LHCN-M2 (cell line): ENCODE measurements at places on chromosomes 1 and 21. TPM values are rescaled to one million over a fixed set of nuclear protein-coding genes. Genes with fewer than 3 reads are reported as not detected.

MAP3K21 gene
- under 0.01 TPM in 1 of 2 replicates, not detected in the other for total RNA-seq

TSPEAR gene
- total RNA-seq, result not detected in 2 replicates

MRPL20 gene
- total RNA-seq, result 126 and 134 TPM in 2 replicates

FCGR3B gene
- total RNA-seq, result not detected in 2 replicates

MR1 gene
- total RNA-seq, result 16.5 and 16.9 TPM in 2 replicates

MTOR gene
- 36.3 and 36.4 TPM in 2 replicates for total RNA-seq

DNA sequence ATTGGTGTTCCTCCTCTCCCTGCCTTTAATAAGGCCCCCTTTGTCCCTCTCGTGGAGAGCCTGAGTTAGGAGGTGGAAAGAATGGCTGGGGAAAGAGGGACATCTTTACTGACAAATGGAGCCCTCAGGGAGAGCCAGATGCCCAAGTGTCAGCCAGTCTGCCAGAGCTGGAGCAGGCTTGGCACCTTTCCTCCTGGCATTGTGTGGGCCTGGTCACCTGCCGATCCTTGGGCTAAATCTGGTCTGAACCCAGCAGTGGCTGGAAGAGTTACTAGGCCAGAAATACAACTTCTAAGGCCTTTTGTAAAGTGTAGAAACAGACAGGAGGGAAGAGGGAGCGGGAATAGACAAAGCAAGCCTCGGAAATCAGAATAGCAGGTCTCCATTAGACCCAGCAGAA lies 24.9 kb downstream of the VANGL1 start:
- no peak for DNase-seq

GRCh38 chr21:31366825-31367224 lies 22.8 kb upstream of the TIAM1 start:
- DNase-seq, result peak; percentile 90

GRCh38 chr1:87392248-87393192 lies 63.8 kb downstream of the LMO4 start:
- peak; percentile 33 for DNase-seq

DNA sequence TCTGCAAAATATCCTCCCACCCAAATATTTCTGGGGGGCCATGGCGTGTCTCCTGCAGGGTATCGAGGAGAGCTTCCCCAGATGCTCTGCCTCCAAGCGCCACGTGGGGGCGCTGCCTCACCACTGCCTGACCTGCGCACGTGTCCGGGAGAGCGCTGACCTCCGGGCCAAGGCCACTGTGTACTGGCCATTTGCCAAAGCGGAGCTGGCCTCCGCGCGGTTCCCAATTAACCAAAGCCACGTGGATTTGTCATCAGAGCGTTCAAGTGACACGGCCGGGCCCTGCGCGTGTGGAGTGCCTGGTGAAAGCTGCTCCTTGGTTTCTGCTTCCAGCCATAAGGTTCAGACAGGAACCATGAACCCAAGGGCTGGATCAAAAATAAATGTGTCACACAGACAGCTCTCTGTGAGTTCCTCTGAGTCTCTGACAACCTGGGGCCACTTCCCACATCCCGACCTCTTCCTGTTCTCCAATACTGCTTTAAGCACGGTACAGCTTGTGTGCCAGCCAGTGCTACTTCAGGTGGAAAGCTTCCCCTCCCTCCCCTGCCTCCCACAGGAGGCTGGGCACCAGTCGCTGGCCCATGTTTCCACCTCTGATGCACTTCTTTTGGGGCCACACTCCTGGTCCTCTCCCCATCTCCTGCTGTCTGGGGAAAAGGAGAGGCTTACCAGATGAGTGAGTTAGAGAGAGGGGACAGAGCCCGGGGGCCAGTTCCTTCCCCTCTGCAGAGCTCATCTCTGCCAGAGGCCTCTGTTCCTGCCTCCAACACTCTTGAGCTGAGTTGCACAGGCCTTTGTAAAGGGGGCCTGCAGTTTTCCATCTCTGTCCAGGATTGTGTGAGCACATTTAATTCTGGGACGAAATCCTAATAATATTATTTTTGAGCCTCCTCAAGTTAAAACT lies 26.1 kb downstream of the ZP4 start:
- DNase-seq, result peak; percentile 39

GRCh38 chr1:71339238-71339637 lies 258.4 kb upstream of the ZRANB2 start:
- DNase-seq, result peak; percentile 34

DNA sequence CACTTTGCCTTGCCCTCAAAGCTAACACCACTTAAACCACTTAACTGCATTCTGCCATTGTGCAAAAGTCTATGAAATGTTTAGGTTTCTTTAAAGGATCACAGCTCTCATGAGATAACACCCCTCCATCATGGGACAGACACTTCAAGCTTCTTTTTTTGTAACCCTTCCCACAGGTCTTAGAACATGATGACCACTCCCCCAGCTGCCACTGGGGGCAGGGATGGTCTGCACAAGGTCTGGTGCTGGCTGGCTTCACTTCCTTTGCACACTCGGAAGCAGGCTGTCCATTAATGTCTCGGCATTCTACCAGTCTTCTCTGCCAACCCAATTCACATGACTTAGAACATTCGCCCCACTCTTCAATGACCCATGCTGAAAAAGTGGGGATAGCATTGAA lies 7.7 kb downstream of the ADAMTS1 start:
- peak; percentile 11 for DNase-seq

GRCh38 chr1:85085417-85085816 lies 37.1 kb upstream of the MCOLN3 start:
- no peak for DNase-seq

- DNase-seq, result peak; percentile 62
Measured at GRCh38 chr1:74650561-74650960, 23.0 kb downstream of the ERICH3 start.

GRCh38 chr1:218739426-218739825 lies 394.3 kb downstream of the TGFB2 start:
- peak; percentile 66 for DNase-seq

DNA sequence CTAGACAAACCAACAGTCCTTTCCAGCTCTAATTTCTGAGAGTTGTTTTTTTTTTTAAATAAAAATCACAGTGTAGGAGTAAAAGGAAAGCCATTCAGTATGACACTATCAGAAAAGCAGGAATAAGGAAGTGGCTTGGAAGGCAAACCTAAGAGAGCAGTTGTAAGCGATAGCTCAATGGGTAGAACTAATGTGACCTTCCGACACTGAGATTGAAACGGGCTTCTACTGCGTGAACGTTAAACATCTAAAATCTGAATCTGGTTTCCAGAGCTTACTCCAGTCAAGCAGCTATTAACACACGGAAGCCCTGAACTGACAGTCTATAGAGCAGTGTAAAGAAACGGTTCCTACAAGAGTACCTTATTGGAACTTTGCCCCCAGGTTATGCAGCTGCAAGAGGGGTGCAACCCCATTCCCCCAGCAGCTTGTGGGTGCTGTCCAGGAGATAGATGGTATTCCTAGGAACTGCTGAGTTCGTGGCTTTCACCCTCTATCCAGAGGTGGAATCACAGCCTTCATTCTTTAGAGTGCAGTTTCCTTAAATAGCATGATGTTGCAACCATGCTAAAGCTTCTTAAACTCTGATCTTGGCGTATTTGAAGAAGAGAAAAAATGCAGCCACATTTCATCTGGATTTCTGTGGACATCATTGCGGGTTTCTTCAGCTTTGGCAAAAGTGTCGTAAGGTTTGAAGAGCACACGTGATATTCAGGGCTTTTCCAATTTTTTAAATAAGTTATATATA lies 3.3 kb upstream of the IRF2BP2 start:
- DNase-seq, result peak; percentile 69

DNA sequence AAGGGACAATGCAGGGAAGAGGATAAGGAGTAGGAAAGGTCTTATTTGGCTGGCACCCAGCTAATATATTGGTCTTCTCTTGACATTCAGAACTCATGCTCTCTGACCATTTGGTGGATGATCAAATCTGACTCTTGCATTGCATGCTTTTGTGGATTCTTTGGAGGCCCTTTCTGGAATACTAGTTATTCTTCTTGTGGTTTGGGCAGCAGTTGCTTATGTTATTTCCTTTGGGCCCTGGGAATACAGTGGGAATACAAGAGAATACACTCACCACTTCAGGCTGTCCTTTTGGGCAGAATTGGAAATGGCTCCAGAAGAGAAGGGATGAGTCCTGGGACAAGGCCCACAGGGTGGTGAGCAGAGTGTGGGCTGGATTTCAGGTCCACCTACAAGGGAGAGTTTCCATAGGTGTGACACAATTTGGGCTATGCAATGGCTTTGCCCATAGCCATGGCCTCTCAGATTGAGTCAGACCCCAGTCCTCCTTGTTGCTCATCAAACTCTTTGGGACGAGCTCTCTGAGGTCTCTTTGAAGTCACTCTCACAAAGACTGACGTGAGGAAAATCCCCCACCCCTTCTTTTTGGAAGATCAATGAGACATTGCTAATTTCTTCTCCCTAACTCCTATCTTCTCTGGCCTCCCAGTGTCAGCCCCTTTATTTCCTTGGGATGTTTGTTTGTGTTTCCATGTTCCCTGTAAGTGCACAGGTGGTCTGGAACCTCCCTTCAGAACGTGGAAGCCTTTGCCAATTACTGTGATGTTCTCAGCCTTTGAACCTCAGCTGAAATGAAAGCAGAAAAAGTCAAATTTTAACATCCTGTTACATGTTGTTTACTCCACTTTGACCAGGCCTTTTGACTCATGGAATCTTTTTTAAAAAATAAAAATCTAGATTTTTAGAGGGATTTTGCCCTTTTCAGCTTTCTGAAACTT lies 19.4 kb downstream of the HSD11B1 start:
- DNase-seq, result peak; percentile 28

GRCh38 chr1:121418369-121419049 lies 233.7 kb downstream of the SRGAP2C start:
- DNase-seq, result no peak

DNA sequence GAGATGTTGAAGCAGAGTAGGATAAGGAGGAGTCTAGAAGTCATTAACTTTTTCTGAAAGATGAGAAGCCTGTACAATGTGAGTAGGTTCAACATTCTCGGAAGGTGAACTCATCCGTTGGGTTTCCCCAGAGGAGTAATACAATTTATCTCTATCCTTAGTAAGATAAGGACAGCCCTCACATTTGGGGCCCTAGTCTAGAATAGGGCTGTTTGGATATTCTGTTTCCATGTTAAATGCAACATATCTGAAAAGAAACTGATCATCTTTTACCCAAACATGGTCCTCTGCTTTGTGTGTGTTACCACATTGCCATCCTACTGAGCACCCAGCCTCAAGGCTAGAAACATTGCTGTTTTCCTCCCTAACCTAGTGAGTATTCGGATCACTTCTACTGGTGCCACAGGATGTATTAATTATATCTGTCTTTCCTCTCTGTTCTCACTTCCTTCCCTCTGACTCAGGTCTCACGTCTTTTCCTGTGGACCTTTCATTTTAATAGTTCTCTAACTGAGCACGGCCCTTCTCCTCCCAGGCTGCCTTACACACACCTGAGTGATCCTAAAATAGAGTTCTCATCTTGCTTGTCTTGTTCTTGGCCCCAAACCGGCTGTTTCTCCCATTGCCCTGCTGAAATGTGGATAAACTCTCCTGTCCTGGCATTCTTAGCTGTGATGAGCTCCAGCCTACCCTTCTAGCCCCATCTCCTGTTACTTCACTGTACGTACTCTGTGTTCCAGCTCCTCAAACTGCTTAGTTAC lies 91.7 kb downstream of the CDC14A start:
- no peak for DNase-seq

DNA sequence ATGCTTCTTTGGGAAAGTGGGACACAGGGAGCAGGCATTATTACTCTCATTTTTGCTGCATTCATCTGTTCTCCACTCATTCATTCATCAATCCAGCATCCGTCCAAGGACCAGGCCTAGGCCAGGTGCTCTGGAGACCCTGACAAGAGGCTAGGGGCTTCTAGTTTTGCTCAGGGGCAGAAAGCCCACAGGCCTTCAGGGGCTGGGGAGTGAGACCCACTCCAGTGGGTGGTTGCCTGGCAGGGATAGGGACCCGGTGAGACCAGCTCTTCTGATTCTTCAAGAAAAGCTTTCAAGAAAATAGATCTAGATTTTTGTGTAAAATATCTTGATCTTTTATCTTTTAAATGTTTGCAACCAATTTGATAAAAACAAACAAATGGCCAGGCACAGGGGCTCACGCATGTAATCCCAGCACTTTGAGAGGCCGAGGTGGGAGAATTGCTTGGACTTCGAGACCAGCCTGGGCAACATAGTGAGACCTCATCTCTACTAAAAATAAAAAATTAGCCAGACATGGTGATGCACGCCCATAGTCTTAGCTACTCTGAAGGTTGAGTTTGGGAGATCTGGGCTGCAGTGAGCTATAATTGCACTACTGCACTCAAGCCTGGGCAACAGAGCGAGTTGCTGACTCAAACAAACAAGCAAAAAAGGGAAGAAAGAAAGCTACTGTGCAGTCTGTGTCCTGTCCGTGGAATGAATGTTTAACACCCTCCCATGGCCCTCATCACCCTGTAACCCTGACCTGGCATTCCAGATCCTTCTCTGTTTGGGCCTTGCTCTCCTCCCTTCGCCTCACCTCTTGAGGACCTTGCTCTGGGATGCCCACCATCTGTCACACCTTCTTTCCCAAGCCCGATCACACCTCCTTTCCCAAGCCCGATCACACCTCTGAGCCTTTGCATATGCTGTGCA lies 17.3 kb upstream of the LRP8 start:
- DNase-seq, result no peak

GRCh38 chr1:157652859-157653493 lies 47.6 kb downstream of the FCRL3 start:
- no peak for DNase-seq

DNA sequence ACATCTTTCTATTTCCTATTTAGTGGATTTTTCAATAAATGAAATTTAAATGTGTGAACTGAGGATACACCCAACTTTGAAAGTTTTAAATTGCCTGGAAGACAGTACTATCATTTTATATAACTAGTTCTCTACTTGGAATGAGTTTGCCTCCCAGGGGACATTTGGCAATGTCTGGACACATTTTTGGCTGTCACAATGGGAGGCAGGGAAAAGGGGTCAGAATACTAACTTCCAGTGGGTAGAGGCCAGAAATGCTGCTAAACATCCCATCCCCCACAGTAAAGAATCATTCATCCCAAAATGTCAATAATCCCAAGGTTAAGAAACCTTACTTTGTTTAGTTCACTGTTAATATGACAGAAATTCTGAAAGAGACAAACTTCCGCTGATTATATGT lies 13.2 kb upstream of the NRAS start:
- DNase-seq, result no peak

GRCh38 chr1:27253596-27253995 lies 19.2 kb downstream of the WDTC1 start:
- DNase-seq, result no peak

DNA sequence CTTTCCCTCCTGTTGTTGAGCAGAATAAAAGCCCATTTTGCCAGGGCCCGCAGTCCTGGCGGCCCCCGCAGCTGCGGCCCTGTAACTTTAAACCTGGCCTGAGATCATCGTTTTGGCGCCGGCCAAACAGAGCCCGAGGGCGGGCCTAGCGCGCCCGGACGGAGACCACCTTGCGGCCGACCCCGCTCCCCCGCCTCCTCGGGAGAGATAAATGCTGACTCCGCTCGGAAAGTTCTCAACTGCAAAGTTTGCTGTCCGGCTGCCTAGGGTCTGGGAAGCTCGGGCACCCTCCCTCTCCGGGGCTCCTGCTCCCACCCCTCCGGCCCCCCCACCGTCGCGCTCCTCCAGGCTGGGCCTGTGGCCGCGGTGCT lies at the start of gene PDPN:
PDPN (plus strand) TSS at position 238 of the 371 bp plus-strand sequence. CDS start 202 bp downstream, outside the sequence.
- DNase-seq, result no peak

DNA sequence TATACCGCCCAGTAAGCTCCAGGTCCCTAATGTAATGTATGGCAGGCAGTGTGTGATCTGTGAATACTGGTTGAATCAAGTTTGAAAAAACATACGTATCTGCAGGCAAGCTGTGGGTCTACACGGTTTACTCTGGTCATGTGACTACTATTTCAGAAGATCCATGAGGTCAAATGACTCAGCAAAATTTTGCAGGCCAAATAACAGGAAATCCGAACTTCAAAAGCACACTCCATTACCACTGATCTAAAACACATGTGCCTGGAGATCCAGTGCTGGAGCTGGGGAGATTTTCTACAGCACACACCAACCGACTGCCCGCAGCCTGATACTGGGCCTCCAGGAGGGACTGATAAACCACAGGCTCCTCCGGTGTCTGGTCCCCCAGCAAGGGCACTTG lies 64.5 kb upstream of the SLC44A3 start:
- peak; percentile 28 for DNase-seq
